ENCODE measurements at places on chromosomes 6 and 20.

- no peak overlapping the region for H3K4me3 ChIP-seq
- H3K27ac ChIP-seq, result no peak overlapping the region
- no peaks in the 10 kb centered on the region for H3K27me3 ChIP-seq
- H3K4me1 ChIP-seq, result no peaks in the 10 kb centered on the region
- DNase-seq, result no peak
These were observed 141.6 kb downstream of the EYA2 start for GRCh38 chr20:47036091-47036870.

DNA sequence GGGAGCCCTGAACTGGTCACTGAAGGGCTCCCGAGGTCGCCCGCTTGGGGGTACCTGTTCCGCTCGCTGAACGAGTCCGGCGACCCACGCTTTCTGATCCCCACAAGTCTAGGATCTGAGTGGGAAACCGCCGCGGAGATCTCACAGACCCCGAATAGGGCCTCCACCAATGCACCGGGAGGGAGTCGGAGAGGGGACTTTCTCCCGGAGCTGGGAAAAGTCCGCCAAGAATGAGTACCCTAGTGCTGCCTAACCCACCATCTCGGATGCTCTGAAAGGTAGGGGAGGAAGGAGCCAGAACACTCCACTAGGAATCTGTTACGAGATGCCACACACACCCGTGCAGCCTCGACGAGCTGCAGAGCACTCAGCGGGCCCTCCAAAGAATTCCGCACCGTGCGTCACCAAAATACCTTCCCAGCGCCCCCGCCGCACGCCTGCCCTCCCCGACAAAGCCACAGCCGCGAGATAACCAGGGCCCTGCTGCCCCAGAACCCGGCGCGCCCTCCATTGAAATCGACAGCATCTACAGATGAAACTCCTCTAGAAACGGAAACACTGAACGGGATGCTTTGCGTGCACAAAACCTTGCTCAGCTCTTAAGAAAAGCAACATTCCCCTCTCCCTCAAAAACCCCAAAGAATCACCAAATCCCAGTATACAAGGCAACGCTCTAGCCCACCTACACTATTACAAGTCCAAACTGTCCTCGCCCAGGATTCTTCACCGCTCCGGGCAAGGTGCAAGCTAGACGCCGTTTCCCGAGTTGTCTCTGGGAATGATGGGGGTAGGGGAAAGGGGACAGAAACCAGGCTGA, 686 bp downstream of the COL12A1 start:
- DNase-seq, result no peak
- no peak overlapping the region for H3K27ac ChIP-seq
- peaks cover 92% of the 10 kb centered on the region for H3K27me3 ChIP-seq

DNA sequence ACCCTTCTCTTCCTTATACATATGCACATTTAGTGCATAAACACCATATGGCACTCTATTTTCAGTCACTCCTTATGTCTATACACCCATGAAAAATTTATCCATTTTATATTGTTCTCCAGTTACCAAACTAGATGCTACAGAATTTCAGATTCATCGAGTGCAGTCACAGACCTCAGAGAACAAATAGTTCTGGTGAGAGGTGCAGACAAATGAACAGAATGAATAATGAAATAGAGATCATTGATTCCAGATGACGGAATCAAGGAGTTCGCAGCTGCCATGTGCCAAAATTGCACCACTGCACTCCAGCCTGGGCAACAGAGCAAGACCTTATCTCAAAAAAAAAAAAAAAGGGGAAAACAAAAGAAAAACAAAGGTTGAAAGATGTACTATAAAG, 214.8 kb upstream of the CEP162 start:
- no peaks in the 10 kb centered on the region for H3K27me3 ChIP-seq
- no peak overlapping the region for H3K27ac ChIP-seq
- no peaks in the 10 kb centered on the region for H3K4me1 ChIP-seq
- no peak overlapping the region for H3K4me3 ChIP-seq
- no peaks in the 10 kb centered on the region for H3K36me3 ChIP-seq

DNA sequence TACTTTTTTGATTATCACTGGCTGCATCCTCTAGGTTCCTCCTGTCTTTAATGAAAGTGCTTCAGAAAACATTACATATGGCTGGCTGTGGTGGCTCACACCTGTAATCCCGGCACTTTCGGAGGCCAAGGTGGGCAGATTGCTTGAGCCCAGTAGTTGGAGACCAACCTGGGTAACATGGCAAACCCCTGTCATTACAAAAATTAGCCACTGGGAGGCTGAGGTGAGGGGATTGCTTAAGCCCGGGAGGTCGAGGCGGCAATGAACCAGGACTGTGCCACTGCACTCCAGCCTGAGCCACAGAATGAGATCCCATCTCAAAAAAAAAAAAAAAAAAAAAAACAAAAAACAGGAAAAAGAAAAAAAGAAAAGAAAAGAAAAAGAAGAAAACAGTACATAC, 35.3 kb downstream of the BEND3 start:
- no peak overlapping the region for H3K27ac ChIP-seq
- H3K27me3 ChIP-seq, result no peaks in the 10 kb centered on the region
- DNase-seq, result no peak
- H3K36me3 ChIP-seq, result peaks cover 3% of the 10 kb centered on the region
- H3K4me3 ChIP-seq, result no peak overlapping the region

GRCh38 chr6:95364016-95364604, 213.2 kb upstream of the MANEA start:
- H3K27ac ChIP-seq, result no peak overlapping the region
- H3K27me3 ChIP-seq, result no peaks in the 10 kb centered on the region
- DNase-seq, result no peak
